Astrocyte (in vitro differentiated cells and primary cell): ENCODE measurements at places on chromosomes 2 and 18. TPM values are rescaled to one million over a fixed set of nuclear protein-coding genes. Genes with fewer than 3 reads are reported as not detected.

The PLGLB2 gene
- total RNA-seq: 3.7 TPM in 2 replicates

The DSEL gene
- total RNA-seq: 15.9 and 16.5 TPM in 2 replicates

- H3K27ac ChIP-seq: no peak overlapping the region
- DNase-seq: no peak
- H3K27me3 ChIP-seq: no peaks in the 10 kb centered on the region
- H3K36me3 ChIP-seq: no peaks in the 10 kb centered on the region
- H3K4me1 ChIP-seq: no peaks in the 10 kb centered on the region
These were observed 54.4 kb downstream of the ANKMY1 start for GRCh38 chr2:240503375-240503774.

The ALKAL2 gene
- total RNA-seq: 1.3 and 1.5 TPM in 2 replicates

- no peak overlapping the region for H3K4me3 ChIP-seq
- H3K36me3 ChIP-seq: no peaks in the 10 kb centered on the region
- no peak overlapping the region for H3K27ac ChIP-seq
- H3K27me3 ChIP-seq: no peaks in the 10 kb centered on the region
- no peak for DNase-seq
These were observed 188.1 kb downstream of the LAMA1 start for GRCh38 chr18:6929370-6930102.
